OCI-M1 (cell line): ENCODE measurements at places on chromosomes 16 and 17.

DNA sequence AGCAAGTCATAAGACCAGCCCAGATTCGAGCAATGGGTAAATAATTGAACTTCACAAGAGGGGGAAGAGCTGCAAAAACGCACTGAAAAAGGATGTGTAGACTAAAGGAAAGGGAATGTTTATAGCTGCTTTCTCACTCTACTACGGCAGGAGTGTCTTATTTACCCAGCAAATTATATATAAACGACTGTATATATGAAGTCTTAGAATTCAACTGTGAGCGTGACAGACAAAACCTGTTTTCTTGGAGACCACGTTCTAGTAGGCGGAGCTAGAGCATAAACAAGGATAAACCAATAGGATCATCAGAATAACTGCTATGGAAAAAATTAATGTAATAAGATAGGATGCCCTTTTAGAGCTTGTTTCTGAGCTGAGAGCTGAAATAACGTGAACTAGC lies 394.6 kb upstream of the MON1B start:
- DNase-seq, result no peak

DNA sequence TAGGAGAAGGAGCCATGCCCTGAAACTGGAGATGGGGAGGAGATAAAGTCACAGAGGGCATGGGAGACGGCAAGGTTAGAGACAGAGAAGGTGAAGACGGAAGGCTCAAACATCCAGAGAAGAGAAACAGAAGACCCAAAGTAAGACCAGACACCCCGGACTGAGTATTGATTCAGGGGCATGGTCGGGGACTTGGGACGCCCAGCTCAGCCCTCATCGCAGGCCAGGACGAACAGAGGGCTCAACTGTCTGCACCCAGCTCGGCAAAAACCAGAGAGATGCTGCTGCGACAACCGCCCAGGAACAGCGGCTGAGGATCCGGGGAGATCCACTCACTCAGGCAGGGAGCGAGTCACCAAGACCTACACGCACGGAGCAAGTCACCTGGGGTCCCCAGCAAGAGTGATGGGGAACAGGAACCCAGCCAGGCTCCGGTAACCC lies 999 bp downstream of the XYLT1 start:
- no peak for DNase-seq

DNA sequence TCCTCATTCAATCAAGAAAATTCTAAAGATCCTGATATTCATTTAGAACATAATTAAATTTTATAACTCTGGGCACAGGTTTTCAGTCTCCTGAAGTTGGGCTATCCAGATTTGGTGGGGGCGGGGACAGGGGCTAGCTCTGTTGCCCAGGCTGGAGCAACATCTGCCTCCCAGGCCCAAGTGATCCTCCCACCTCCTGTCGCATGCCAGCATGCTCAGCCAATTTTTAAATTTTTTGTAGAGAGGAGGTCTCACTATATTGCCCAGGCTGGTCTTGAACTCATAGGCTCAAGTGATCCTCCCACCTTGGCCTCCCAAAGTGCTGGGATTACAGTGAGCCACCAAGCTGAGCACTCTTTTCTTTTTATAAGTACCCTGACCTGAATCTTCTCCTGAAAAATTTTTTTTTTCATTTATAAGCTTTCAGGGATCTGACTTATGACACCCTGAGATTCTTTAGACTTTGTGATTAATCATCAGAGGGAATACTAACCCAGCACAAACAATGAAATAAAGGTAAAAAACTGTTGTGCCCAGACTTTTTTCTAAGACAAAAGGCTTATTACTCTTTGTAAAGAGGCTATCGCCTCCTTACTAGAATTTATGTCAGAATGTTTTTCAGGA lies 62.6 kb downstream of the TUBD1 start:
- peak; percentile 73 for DNase-seq

- DNase-seq, result no peak
Measured at GRCh38 chr17:78126895-78127238, 1.7 kb downstream of the TMC6 start.

DNA sequence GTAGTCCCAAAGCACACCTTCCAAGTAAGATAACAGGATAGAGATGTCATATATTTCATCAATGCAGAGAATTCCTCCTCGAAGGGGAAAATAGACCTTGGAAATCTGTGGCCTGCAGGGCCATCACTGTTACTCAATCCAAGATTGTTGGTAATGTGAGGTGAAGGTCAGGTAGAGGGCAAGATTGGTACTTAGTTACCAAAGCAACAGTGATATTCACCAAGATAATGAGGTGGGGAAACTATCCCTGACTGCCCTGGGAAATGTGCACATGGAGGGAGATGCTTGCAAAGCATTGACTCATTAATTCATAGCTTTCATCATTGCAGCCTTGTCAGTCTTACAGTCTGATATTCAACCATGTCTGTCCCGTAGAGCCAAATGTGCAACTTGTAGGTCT lies 234.1 kb upstream of the MON1B start:
- DNase-seq, result no peak

DNA sequence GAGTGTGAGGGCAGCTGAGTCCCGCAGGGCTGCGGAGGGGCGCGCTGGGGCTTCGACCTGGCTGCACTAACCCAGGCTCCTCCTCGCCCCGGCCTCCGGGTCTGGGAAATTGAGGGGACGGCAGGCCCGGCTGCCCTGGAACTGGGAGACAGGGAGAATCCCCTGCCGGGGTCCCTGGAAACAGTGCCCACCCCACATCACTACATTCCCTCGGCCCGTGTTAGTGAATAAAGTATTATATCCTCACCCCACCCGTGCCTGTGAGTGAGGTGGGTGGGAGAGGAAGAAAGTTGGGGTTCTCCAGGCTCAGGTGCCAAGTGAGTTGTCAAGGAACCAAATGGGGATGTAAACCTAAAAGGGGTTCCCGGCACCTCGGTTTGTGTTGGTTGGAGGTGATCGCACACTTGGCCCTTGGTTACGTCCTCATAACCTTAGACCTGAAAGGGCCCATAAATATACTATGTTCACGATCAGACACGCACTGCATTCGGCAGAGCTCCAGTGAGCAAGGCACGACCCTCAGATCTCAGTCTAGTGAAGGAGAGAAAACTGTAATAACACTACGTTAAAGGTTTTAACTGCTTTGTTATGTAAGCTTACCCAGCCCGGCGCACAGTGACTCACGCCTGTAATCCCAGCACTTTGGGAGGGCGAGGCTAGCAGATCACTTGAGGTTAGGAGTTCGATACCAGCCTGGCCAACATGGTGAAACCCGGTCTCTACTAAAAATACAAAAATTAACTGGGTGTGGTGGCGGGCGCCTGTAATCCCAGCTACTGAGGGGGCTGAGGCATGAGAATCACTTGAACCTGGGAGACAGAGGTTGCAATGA lies 11.2 kb downstream of the ZNF771 start:
- no peak for DNase-seq

GRCh38 chr16:54930005-54930868 lies at the start of gene IRX5:
IRX5 (plus strand) TSS chr16:54930865; CDS start chr16:54931199, 334 bp downstream.
- DNase-seq, result peak; percentile 91
